ENCODE measurements at places on chromosomes 7 and 10.

DNA sequence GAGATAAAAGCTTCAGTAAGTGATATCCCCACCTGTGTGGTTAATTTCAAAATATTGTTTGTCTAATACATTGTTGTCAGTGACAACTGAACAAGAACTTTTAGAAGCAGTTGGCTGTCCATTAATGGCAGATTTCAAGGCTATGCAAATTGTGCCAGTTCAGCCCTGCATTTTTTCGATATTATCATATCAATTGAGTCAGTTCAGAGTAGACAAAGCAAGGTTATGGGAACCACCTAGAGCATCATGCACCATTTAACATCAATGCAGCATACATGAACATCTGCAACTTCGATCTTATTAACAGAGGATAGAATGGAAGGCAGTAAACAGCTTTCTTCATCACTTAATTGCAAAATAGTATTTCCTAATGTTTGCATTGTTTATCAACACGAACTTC lies 180.7 kb upstream of the KAT6B start:
- DNase-seq: no peak

DNA sequence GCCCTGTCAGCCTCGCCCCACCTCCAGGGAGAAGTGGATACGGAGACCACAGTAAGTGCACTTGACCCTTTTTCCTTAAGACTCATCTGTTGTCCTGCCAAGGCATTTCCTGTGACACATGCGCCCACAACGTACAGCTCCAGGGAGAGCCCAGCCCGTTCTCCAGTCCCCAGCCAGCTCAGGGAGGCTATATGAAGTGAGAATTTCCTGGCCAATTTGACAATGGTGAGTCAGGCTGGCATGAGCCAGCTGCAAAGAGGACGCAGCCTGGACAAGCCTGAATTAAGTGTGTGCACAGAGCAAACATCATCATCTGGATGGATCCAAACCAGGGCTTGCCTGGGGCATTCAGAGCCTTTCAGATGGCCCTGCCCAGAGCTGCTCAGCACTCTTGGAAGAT lies 244.8 kb downstream of the KCNMA1 start:
- DNase-seq: no peak

DNA sequence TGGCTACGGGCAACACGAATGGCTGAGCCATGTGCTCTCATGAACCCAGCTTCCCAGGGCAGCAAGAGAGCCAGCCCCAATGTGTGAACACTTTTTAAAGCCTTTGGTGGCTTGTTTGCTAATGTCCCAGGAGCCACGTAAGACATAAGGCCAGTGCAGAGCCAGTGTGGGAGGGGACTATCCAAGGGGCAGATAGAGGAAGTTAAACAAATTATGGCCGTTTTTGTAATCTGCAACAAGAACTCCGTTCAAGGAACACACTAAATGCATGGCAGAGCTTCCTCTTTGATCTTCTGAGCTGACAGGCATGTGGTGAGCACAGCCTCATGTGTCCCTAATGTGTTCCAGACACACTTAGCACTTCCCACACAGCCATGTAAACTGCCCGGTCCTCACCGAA lies 133.3 kb downstream of the TEX36 start:
- no peak for DNase-seq

- no peak for DNase-seq
Measured at GRCh38 chr10:3180355-3181025, 7.9 kb upstream of the PITRM1 start.

DNA sequence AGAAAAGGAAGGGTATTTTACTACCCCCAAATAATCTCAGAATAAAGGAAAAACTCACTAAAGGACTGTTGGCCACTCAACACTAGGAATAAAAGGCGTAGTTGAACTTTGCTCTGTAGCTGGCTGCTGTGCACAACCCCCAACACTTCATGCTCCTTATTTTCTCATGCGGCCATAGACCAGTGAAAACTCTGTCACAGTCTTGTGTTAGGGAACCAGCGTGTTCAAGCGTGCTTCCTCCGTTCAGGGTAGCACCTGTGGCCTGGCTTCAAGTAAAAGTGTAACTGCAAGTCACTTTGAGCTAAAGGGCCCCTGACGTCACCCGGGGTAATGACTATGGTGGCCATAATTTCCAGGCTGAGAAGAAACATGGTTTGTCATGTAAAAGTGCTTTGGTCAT lies 27.0 kb downstream of the BLNK start:
- DNase-seq: no peak

- no peak for DNase-seq
Measured at GRCh38 chr7:155493744-155494538, 36.0 kb downstream of the EN2 start.
